ENCODE measurements at places on chromosomes 13 and 19.

GRCh38 chr13:25046985-25047511 is 48.9 kb upstream of the PABPC3 start:
- DNase-seq, result peak; percentile 39

- DNase-seq, result no peak
Observed at GRCh38 chr19:51319649-51320279, 8.3 kb downstream of the IGLON5 start.

DNA sequence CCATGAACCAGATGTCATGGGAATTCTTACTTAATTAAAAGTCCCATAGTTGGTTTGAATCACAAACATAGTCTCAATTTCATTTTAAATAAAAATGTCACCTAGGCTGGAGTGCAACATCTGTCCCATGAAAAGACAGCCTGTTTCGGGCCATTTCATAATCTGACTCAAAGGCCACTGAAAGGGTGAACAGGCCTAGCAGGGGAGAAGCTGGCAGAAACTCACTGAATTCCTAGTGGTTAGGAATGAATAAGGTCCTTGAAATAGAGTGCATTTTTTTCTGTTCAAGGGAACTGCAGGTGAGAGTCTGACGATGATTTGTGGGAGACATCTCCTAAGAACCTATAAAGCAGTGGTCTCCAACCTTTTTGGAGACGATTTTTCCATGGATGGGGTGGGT is 44.0 kb upstream of the PCCA start:
- no peak for DNase-seq

- DNase-seq, result no peak
Observed at GRCh38 chr13:113917096-113917495, 53.2 kb upstream of the GAS6 start.

DNA sequence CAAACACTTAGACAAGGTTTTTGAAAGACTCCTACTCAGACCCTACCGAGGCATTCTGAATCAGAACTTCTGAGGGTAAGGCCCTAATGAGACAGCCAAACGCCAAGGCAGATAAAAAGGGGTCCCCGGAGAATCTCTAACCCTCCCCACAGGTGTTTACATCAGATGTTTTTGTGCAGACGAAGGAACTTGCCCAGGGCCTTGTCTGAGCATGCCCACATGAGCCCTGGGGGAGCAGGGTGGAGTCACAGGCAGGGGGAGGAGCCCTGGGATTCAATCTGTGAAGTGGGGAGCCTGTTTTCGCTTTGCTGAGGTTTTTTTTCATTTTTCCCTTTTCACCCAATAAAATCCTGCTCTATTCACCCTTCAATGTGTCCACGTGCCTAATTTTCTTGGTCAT is 61.6 kb upstream of the MED4 start:
- DNase-seq, result no peak

- DNase-seq, result no peak
Observed at GRCh38 chr13:50421473-50422130, 406.4 kb downstream of the KCNRG start.

All from midbrain (tissue), 1 donor.